ENCODE measurements at places on chromosomes 12 and 14. TPM values are rescaled to one million over a fixed set of nuclear protein-coding genes. Genes with fewer than 3 reads are reported as not detected.

GRCh38 chr14:31492759-31493498 is 5.1 kb upstream of the GPR33 start:
- no peak overlapping the region for H3K4me3 ChIP-seq
- no peak for DNase-seq
- H3K36me3 ChIP-seq = no peaks in the 10 kb centered on the region
- H3K27ac ChIP-seq = no peak overlapping the region
- H3K4me1 ChIP-seq = no peaks in the 10 kb centered on the region

GRCh38 chr14:45060551-45060950 is 23.4 kb upstream of the PRPF39 start:
- H3K27me3 ChIP-seq = no peaks in the 10 kb centered on the region
- H3K4me1 ChIP-seq = no peaks in the 10 kb centered on the region
- no peak for DNase-seq
- H3K4me3 ChIP-seq = no peak overlapping the region
- no peaks in the 10 kb centered on the region for H3K36me3 ChIP-seq

DNA sequence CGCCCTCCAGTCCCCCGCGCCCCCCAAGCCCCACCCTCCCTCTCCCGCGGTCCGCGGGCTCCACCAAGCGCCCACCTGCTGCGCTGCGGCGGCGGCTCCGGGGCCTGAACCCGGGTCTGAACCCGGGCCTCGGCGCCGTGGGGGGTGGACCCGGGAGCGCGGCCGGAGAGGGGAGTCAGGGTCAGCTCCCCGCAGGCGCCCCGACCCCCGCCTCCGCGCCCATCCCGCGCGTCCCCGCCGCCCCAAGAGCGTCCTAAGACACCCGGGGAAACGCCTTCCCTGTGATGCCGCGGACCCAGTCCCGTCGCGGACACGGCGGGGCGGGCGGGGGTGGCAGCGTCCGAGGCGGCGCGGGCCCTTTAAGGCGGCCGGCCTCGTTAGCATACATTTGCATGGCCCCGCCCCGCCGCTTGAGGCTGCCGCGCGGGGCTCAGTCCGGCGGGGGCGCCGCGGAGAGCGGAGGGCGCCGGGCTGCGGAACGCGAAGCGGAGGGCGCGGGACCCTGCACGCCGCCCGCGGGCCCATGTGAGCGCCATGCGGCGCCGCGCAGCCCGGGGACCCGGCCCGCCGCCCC is at the start of gene MMP17:
MMP17 (plus strand) TSS at position 433 of the 574 bp plus-strand sequence; CDS start at position 535, 102 bp downstream.
- H3K27ac ChIP-seq = no peak within 1 kb of the TSS
- peak; percentile 21 for DNase-seq
- peaks cover 10% of the 10 kb centered on the region for H3K27me3 ChIP-seq
- H3K36me3 ChIP-seq = no peaks in the 10 kb centered on the region

DNA sequence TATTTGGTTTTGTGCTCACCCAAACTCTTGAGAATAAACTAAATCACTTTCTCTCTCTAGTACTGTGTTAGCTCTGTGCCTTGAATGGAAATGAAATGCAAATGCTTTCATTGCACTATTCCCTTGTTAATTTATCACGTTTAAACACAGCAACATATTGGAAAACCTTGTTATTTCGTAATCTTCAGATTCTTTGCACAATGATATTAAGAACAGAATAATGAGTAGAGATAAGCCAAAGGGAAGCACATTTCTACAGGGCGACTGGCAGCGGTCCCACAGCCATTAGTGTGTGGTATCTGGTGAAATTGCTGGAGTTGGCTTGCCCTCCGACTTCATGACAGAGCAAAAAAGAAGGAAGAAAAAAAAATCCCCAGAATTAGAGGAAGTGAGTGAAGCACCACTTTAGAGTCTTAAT is 166.1 kb upstream of the E2F7 start:
- peak; percentile 34 for DNase-seq
- no peak overlapping the region for H3K27ac ChIP-seq
- peaks cover 3% of the 10 kb centered on the region for H3K4me1 ChIP-seq
- H3K36me3 ChIP-seq = no peaks in the 10 kb centered on the region
- H3K27me3 ChIP-seq = no peaks in the 10 kb centered on the region

The PTGER2 gene
- 5.0 TPM for total RNA-seq

The NFE2 gene
- 0.59 TPM for total RNA-seq
